Hematopoietic multipotent progenitor cell (in vitro differentiated cells): ENCODE measurements at places on chromosomes 7 and 10.

GRCh38 chr7:128705891-128706333 is 33.2 kb upstream of the CALU start:
- peak; percentile 16 for DNase-seq

- no peak for DNase-seq
These were observed 35.8 kb downstream of the HECW1 start for GRCh38 chr7:43148161-43148731.

DNA sequence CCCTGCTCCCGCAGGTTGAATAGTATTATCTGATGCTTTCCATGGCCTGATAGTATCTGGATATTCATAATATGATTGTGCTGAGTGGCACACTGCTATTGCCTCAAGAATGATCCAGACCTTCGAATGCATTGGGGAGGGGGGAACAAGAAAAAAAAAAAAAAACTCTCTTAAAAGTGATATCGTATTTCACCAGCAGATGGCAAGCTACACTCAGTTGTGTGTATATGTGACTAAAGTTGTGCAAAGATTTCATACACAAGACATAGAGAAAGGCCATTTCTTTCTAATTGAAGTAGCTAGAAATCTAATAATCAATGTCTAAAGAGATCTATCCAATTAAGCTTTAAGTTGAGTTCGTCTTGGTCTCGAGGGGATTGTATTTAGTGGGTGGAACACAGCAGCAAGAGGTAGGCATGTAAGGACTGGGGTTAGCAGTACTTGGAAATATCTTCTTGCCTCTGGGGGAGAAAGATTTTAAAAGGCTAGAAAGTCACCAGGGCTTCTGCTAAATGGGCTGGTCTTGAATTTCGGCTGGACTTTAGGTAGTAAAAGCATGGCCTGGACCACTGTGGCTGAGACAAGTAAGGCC is 15.3 kb downstream of the SFRP4 start:
- peak; percentile 73 for DNase-seq

GRCh38 chr7:20438248-20438647 is 107.5 kb downstream of the ITGB8 start:
- no peak for DNase-seq

DNA sequence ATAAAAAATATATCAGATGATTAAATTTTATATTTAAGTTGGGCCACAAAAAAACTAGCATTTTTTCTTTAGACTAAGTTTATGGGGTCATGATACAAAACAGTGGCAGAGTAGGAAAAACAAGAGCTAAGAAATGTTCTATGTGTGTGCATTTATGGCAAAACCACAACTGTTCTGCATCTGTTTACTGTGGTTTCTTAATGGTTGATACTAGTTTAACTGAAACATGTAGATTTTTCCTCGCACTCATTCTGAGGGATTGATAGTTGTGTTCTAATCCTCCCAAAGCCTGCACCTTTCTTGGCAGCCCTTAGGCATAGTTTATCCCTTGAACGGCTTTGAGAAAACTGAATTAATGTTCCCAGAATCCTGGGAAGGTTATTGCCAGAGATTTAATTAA is 66.6 kb upstream of the PHYHIPL start:
- no peak for DNase-seq

DNA sequence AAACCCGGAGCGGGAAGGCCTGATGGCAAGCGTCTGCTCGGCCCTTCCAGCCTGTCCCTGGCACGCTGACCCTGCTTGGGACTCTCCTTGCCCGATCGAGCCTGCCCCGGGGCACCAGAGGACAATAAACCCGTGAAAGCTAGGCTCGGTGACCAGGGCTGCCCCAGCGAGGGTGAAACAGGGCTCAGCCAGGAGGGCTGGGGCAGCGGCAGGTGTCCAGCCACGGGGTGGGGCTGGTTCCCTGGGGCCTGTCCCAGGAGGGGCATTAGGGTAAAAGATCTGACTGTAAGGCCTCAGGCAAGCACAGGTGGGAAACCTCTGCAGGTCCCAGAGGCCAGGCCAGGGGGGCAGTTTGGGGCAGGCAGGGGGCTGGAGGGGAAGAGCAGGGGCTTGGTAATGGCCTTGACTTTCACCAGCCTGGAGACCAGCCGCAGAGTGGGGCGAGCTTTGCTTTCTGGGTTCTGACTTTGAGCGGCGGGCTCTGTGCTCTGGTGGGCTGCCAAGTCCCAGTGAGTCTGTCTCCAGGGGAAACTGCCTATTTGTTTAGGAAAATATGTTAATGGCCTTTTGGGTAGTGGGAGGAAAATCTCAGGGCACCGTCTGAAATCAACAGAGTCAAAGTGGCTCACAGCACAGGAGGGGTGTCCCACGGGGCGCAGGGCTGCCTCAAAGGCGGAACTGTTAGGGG is 68.2 kb upstream of the INPP5A start:
- no peak for DNase-seq

DNA sequence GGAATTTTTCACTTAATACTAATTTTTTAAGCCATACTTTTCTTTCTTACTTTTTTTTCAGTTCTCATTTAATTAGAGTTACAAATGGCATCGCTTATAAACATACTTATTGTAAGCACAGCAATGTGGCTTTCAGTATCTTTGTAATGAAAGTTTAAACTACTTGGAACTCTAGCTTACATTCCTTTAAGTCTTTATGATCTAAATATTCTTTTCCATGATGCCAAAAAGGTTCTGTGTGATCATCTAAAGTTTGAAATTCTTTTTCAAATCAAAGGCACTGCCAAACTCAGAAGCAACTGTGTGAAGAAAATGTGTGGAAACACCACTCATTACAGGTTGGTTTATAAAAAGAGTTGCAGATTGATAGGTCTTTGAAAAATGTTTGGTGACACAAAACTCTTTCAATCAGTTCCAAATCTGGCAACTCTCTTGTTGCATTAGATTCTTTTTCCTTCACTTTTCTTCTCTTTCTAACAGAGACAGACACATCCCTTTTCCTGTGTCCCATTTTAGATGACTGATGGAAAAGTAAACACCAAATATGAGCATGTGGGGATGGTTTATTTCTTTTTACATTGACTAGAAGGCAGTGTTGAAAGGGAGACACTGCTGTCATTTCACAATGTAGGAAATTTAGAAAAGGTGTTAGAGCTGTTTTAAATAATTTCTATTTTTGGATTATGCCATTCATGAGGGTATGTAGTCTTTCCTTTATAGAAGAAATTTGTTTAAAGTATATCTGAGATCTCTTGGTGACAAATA is 392.3 kb downstream of the SUGCT start:
- no peak for DNase-seq

- no peak for DNase-seq
These were observed 2.4 kb downstream of the ARID5B start for GRCh38 chr10:61903928-61904344.

DNA sequence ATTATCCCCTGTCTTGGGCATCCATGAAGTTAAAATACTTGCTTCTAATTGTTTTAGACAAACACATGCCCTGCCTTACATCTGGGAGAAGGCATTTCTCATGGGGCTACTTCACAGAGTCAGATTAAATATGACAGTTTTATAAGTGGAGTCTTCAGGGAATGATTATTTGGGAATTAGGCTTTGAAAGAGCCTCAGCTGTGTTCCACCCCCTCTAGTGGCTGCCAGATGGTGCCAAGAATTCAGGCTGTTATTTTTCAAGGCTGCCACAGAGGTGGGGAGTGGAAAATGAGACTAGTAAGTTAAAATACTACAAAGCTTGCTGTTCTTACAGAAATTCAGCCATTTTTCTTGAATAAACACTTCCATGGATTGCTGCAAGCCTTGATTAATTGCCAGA is 45.8 kb upstream of the DNAH11 start:
- DNase-seq = no peak

DNA sequence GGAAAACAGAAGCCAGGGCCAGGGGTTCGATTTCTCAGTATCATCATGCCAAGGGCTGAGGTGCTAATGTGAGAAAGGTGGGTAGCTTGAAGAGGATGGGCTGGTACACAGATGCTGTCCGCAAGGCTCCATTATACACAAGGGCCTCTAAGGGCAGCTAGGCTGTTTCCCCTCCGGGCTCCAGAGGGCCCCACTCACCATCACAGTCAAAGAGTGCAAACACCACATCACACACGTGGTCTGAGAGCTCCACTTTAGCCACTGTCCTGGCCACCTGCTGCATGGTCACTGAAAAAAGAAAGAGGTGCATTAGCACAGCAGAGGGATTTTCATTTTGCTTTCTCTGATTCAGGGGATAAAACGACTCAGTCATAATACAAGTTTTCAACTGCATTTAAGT is 20.9 kb upstream of the DNAJB12 start:
- no peak for DNase-seq

DNA sequence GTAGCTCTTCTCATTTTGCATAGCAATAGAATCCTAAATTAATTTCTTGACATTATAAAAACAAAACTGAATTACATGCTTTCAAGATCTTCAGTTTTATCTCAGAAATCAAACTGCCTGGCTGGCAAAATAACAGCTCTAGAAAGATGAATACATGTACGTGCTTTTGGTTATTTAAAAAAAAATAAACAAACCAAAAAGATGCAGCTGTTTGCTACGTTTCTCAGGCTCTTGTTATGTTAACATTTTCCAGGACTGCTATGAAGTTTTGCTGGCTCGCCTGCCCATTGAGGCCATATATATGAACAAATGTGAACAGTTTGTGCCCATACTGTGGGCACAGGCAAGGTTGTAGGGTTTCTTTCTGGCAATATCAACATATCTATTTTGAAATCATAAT is 86.6 kb downstream of the ODAD2 start:
- no peak for DNase-seq

DNA sequence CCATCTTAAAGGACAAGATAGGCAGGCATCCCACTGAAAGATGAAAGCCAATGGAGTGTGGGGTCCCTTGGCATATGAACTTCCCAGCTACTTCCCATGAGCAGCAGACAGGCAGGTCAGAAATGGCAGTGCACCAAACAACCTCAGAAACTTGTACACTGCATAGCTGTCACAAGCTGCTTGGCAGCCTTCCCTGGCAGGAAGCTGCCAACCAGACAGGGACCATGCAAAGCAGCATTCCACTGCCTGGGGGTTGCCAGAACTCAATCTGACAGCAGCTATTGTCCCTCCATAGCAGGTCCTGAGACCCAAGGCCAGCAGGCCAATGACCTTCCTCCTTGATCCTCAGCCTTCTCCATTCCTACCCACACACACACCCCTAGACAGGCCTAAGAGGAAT is 139.5 kb downstream of the PLCE1 start:
- no peak for DNase-seq

GRCh38 chr10:113320987-113321386 is 231.9 kb upstream of the HABP2 start:
- no peak for DNase-seq

GRCh38 chr7:142801601-142802295 is 31.0 kb downstream of the PRSS2 start:
- DNase-seq = no peak

DNA sequence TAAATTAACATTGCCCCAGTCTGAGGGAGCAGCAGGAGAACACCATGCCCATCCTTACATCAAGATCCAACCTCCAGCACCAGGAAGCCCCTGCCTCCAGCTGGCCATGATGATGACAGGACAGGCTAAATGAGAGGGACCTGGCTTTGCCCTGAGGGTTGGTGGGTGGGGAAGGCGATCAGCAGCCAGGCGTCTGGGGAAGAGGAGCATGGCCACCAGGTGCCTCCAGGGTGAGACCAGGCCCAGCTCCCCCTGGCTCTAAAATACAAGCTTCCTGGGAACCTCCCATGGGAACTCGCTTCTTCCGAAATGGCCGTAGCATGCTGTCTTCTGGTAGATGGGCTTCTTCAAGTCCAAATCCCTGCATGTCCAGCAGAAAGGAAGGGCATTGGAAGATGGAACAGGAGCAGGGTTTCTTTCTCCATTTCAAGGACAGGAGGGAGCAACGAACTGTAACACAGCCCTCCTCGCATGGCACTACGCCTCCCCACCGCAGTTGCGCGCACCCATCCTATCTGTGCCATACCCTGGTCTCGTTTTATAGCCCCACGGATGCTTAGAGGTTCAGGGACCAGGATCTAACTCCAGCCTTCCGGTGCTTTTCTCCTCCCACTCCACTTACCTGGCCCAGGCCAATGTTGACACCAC is 15.8 kb downstream of the MAT1A start:
- no peak for DNase-seq

- DNase-seq = no peak
These were observed 22.7 kb upstream of the TCTN3 start for GRCh38 chr10:95716466-95716865.

DNA sequence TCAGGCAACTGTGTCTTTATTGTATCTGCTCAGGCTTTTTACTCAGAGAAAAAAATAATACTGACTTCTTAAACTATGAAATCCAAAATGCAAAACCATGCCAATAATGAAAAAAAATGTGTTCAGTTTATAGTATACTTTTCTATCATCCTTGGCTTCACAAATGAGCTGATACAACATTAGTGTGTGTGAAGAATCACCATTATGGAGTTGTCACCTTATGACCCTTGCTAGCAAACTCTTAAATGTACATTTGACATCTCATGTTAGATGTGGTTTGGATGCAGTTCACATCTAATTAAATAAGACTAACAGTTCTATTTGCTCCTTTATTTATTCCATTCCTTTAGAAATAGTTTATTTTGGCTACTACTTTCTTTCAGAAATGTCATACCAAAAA is 4.2 kb upstream of the OR2A2 start:
- DNase-seq = no peak

GRCh38 chr10:123459371-123460091 is 206.6 kb upstream of the GPR26 start:
- DNase-seq = no peak

GRCh38 chr10:118742032-118742431 is 12.7 kb downstream of the CACUL1 start:
- DNase-seq = no peak

- peak; percentile 90 for DNase-seq
These were observed 766 bp upstream of the EIF3B start for GRCh38 chr7:2353936-2354185.

DNA sequence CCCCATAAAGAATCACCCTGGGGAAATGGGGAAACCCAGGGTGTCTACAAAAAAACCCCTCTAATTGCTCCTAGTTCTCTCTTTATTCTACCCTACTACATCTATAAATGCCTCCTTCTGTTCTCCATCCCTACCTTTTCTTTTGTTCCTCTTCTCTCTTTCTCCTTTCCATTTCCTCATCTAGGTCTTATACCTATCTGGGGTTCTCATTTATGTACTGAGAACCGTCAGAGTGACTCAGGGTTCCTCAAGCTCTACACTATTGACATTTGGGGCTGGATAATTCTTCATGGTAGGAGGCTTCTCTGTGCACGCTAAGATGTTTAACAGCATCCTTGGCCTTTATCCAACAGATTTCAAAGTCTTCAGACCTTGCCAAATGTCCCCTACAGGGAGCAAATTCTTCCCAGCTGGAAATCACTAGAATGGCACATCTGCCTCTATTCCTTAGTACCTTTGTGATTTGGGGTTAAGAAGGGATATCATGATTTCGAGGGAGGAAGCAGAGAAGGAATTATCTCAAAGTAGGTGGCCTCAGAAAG is 137.4 kb upstream of the PTN start:
- DNase-seq = no peak

GRCh38 chr10:132390921-132391675 is 5.9 kb upstream of the PWWP2B start:
- DNase-seq = no peak
